Pons (tissue), 1 donor: ENCODE measurements at places on chromosomes 7 and 10.

DNA sequence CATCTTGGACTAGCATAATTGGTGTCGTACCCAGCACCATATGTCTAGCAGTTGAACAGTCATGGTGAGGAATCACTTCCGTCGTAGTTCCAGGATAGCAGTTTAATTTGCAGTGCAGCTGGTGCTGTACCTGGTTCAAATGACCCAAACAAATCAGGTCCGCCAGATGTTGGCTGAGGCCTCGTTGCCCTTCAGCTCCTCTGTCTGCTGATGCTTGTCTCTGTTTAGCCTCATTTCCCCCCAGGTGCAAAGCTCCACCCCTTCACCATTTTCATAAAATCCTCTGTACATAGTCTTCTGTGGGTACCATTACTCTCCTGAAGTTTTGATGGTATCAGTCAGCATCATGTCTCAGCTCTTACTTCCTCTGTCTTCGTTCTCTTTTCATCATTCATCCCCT lies 35.1 kb downstream of the UMAD1 start:
- no peak for DNase-seq

DNA sequence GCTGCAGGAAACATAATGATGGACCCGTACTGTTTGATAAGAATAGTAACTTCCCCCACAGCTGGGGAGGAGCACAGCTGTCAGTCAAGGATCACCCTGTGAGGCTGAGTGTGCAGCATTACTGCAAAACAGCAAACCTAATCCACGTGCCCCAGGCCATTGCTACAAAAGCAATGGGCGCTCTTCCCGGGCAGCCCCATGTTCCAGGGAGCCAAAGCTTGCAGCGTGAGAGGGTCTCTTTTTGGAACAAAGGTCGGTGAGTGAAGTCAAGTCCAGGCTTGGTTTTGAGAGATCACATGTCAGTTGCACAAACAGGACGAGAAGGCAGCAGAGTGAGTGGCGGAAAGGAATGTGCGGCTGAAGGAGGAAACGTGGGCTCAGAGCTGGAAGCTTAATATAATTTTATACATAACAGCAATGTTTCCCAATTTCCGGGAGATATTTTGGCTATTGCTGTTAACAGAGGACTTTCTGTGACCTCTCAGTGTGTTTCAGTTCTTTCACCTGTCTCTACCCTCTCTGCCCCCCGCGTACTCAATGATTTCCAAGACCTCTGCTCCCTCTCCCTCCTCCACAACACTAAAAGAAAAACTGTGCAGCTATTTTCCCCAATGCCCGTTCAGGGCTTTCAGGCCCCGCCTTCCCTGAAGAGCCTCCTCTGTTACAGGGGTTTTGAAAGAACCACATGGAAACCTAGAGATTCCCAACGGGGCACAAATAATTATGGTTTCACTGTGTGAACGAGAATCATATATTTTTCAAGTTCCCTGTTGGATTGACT lies 128.9 kb downstream of the MTPAP start:
- peak; percentile 26 for DNase-seq

DNA sequence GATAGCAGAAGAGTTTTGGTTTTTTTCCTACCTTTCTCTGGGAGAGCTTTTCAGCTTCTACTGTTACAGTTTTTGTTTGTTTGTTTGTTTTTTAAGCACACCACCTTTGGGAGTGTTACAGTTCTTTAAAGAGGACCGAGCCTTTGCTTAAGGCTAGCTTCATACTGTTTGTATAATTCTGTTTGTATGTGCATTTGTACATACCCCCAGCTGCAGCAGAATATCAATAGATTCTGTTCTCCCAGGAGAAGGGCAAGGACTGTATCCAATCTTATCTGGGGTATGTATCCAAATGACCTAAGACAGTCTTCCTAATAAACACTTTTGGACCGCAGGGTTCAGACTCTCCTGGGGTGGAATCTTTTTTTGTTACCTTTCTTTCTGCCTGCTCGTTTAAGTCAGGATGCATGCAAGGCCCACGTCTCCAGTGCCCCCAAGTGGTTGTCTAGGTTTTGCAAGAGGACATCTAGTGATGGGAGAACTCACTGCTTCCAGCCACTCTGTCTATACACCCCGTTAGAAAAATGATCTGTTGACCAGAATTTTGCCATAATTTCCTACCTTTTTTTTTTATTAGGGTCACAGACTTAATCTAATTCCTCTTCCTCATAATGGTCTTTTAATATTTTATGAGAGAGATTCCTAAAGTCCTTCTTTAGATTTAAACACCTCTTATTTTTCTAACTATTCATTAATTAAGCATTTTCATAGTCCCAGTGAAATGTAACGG lies 23.9 kb downstream of the NRF1 start:
- peak; percentile 88 for DNase-seq

DNA sequence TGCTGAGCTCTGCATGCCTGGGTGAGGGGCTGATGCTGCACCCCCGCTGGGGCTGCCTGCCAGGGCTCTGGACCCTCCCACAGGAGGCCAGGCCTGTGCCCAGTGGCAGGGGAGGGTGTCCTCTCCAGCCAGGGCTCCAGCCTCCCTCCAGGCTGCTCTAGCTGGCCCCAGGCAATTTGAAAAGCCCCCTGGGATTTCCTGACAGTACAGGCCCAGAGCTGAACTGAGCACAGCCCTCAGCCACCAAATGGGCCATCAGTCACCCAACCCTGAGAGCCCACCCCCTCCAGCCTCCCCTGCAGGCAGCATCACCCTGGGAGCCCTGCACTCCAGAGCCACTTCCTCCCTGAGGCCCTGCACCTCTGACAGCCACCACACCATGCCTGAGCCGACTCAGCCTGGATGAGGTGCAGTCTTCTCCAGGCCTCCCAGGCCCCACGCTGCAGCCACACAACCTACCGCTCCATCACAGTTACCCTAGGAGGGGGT lies 101.8 kb upstream of the RET start:
- DNase-seq, result no peak

- DNase-seq, result no peak
Observed at GRCh38 chr7:105315357-105315756, 73.4 kb downstream of the SRPK2 start.

- DNase-seq, result no peak
Observed at GRCh38 chr10:79482741-79483140, 29.6 kb upstream of the EIF5AL1 start.

- no peak for DNase-seq
Observed at GRCh38 chr10:64142395-64142794, 621.2 kb downstream of the REEP3 start.

DNA sequence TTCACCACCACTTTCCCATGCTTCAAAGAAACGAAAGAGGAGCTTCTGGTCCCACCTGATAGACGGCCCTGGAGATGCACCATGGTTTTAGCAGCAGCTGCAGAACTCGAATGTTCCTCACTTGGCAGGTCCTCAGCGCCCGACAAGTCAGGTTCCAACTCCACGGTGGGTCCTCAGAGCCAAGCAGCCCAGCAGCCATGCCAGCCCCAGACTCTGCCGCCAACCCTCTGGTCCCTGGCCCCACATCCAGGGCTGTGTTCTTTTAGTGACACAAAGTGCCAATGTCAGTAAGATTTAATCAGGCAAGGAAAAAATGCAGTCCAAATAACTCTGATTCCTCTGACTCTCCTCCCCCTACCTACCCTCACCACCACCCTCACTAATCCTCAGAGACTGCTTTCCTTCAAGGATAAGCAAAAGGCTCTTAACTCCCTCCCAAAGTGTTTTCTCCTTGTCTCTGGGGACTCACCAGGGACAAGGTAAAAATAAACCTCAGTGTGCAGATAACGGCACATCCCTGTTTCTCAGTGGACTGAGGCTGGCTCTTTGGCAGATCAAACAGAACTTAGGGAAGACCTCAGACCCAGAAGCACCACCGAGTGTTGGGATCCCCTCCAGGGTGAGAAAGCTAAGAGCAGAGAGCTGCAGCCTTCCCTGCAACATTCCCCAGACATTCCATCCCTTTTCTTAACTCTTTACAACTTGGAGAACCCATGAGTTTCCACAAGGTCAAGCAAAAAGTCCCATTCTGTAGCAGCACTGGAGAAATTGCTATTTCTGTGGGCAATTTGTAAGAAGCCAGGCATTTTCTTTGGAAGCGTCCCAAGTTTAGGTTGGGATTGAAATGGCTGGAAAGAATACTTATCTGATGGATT lies 358.9 kb downstream of the FRMD4A start:
- no peak for DNase-seq

DNA sequence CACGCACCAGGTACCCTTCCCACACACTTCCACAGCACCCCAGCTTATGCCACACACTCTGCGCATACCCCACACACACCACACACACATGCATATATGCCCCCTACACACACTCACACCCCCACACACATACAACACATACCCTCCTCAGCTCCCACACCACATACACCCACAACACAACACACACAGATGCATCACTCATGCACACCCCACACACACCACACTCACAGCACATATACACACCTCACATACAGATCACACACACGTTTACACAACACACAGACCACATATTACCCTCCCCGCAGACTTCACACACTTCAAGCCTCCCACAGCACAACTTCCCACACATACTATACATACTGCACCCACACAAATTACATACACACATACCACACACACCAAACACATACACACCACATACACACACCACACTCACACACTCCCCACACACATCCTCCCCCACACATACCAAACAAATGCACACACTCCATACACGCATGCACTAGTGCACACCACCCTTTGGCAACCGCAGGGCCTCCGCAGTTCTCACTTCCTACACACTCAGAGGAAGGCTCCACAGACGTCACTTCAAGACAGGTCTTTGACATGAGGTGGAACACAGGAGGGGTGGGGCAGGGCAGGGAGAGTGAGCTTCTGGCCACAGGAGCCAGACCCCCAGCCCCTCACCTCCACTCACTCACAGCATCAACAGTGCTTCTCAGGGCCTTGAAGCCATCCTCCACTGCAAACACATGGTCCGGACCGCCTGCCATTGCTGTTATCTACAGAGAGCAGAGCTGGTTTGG lies 18.5 kb upstream of the ANTXRL start:
- DNase-seq, result no peak

DNA sequence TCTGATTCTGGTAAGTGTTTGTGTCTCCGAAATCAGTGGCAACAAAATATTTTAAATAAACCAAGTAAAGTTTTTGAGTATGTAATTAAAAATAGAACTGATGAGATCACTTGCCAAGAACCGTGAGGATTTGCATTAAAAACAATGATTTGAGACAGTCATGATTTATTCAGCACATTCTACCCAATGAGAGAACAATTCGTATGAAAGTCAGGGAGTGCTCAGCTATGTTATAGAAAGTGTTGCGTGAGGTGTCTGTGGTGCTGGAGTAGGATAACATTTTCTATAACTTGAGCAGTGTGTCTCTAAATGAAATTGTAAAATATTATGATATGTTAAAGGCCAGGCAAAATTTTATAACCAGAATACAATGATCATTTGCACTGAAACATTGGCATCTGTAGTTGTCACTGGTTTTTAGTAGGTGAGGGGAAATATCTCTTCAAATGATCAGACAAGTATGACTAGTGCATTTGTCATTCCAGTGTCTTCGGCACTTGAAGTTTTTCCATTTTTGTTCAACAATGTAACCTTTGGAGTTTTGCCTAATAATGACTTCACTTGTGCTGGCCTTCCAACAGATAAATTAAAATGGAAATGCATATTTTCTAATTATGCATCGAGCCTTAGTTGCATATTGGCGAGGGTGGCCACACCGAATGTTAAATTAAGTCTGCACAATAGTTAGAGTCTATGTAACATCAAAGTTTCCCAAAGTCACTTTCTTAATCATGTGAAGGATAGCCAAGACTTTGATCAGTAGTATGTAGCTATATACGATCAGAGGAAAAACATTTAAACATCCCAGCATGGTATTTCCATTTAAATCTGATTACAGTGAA lies 335.9 kb downstream of the GFRA1 start:
- DNase-seq, result no peak

DNA sequence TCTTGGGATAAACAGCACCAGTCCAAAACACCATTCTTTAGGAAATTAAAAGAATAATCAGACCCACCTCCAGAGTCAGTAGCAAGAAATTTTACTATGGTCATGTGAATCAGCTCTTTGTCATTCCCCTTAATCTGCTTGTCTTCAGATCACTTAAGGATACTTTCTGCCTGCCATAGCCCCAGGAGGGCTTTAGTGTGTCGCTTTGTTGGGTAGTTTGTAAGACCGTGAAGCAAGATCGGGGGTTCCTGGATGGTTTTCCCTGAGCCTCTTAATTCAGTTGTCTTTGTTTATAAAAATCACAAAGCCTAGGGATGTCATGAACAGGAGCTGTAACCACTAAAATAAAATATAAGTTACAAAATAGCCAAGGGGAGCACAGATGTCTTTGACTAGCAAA lies 223.6 kb downstream of the RELN start:
- no peak for DNase-seq

DNA sequence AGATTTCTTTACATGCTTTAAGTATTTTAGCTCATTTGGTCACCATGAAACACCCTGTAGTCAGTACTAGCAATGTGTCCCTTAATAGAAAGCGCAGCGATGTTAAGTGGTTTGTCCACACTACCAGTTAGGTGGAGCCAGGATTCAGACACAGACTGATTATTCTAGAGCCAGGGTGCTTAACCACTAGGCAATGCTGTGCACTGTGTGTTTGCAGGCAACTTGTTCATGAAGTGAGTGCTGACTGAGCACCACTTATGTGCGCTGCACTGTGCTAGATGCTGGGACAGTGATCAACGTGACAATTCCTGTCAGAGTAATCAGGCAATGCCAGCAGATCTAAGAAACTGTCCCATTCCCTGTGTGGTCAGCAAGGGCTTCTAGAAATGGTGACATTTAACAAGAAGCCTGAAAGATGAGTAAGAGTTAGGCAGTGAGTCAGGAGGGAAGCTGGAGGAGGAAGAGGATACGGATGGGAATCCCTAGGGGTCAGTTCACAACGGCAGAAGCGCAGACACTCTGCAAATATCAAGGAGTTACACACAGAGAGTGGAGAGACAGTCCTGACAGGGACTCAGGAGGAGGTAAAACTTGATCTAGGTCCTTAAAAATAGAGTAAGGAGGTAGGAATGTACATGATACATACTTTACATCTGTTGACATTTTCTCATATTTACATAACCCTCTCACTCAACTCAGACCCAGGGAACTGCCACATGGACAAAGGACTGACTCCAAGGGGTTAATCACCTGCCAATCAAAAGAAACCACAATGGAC lies 69.7 kb upstream of the EGR2 start:
- DNase-seq, result no peak

DNA sequence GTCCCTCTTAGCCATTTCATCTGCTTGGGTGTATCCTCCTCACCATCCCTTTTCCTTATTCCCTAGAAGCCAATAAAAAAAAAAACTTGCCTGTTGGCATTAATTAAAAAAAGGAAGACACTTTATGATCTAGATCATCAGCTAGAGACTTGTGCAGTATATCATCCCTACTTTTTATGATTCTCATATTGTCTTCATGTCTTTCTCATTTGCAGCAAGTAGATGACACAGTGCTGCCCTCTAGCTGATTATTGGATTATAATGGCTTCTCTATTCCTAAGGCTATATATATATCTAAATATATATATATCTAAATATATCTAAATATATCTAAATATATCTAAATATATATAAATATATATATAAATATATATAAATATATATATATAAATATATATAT lies 272.4 kb upstream of the LRGUK start:
- DNase-seq, result peak; percentile 67
